ENCODE measurements at places on chromosomes 2 and 18.

DNA sequence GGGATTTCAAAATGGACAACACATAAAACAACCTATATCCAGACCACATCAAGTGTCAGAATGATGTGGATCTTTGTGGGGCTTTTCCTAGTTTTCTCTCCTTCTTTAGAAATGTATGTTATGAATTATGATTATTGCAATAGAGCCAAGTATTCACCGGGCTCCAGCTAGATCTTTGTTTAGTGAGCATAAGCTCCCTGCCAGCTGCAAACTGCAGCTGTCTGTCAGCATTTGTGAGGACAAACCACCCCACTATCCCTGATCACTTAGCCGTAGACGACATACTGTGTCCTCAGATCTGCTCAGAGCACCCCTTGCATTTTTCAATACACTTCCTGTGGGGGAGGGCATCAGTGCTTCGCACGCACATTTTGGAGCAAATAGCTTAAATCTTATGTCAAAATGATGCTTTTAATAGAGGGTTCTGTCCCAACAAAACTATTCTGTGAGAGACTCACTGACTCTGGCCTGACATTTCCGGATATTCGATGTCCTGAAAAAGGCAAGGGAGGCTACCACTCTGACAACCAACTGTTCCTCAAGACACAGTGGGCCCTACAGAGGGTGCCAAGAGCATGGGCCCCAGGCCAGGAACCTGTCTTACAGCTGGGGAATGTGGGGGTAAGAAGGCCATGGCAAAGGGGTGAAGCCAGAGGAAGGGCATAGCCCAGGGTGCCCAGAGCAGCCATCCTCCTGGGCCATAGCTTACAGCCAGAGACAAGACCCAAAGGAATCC lies 346.0 kb downstream of the ARHGAP15 start:
- DNase-seq = no peak

DNA sequence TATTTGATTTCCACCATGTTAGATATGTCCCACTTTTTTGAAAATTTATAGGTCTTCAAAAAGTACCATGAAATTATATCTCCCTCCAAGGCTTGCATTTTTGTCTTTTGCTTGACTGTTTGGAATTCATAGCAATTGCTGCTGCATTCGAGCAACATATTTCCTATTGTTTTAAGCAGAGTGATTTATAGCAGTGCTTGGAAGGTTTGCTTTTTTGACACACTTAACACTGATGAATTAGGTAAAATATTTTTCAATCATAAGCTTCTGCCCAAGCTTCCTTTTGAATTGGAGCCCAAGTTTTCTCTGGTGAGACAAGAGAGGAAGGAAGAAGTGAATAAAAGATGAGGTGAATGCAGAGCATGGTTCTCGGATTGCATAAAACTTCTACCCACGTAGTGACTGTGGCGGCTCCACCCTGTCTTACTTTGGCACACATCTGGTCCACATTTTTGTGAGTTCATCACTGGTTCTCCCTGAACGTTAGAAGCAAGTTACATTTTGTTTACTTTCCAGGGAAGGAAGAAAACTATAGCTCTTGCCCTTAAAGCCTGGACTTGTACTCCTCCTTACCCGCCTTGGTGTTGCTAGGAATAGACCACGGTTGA lies 667.0 kb downstream of the TSN start:
- no peak for DNase-seq

DNA sequence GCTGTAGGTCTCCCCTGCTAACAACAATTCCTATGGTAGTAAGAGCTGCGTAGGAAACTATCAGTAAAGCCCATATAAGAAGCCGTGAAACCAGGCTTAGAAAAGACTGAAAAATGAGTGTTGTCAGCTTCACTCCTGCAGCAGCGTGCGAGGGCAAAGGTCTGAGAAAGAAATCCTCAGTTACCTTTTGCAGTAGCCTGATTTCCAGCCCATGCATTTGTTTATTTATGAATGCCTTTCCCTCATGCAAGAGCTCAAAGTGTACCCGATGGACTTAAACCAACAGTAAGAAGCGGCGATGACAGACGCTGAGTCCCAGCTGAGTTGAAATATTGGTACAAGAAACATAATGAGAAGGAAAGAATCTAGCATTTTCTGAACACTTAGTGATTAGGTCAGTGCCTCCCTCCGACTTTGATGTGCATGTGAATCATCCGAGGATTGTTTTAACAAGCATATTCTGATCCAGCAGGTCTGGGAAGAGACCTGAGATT lies 15.0 kb upstream of the POLI start:
- no peak for DNase-seq

DNA sequence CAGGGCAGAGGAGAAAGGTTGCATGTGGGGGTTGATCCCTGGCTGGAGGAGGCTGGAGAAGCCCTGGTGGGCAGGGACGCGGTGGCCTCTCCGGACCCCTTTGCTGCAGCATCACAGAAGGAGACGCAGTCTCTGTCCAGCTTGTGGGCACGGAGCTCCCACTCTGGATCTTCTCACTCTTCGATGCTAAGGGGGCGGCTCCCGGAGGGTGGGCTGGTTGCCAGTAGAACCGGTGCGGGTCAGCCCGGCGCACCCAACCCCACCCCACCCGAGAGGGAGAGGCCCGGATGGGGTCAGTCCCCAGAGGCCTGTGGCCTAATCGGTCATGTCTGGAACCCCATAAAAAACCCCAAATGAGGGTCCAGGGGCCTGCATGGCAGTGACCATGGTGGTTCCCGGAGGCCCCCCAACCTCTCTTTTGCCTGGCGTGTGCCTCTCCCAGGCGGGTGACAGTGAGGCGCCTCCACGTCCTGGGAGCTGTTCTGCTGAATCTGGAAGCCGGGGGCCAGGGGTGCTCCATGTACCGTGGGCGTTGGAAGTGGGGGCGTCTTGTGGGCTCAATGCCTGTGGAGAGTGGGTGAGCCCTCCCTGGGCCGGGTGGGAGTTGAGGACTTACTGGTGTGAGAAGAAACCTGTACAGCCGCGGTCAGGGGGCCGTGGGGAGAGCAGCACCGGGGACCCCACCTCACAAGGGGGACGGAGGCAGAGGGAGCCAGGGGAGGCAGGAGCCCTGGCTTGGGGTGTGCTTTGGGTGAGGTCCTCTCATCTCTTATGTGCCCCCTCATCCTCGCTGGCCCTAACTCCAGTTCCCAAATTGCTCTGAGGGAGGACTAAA lies 79.6 kb downstream of the RTP5 start:
- DNase-seq = no peak

DNA sequence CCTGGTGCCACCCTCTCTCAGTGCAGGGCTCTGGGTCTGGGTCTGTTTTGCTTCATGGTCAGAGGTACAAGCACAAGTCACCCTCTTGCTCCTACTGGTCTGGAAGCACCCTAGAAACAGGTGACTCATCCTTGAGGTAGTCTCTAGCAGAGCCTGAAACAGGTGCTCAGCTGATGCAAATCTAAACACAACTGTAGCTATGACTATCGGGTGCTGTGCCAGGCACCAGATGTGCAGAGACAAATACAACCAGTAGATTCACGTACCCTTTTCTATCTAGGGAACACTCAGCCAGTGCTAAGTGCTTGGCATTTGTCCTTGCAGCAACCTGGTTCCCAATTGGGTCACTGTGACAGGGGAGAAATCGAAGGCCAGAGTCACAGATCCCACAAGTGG lies 140.9 kb upstream of the MYCN start:
- no peak for DNase-seq

DNA sequence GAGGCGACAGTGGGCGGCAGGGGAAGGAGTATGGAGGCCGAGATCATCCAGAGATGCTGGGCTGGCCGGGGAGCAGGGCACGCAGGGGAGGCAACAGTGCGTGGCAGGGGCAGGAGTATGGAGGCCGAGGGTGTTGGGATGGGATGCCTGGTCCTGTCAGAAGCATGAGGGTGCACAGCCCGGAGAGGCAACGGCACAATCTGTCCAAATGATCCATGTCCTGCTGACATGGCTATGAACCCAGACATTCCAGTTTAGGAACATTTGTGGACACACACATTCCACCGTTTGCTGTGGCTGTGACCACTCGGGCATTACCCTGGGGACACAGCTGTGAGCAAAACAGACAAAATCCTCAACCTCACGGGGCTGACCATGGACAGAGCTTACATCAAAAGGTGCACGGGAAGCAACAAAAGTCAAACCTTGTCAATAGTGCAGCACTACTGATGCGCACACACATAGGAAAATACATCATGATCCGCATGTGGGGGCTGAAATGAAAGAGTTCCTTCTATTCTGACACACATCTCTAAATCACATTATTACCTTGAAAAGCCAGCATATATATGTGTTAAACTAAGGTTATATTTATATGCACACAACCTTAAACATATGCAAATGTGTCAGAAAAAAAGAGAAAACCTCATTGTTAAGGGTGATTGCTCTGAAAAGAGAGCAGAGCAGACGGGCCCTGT lies 144.0 kb upstream of the GPC1 start:
- DNase-seq = no peak

GRCh38 chr18:63834471-63835113 lies 52.9 kb upstream of the SERPINB2 start:
- no peak for DNase-seq

GRCh38 chr2:98554116-98554861 lies 54.0 kb downstream of the COA5 start:
- no peak for DNase-seq

DNA sequence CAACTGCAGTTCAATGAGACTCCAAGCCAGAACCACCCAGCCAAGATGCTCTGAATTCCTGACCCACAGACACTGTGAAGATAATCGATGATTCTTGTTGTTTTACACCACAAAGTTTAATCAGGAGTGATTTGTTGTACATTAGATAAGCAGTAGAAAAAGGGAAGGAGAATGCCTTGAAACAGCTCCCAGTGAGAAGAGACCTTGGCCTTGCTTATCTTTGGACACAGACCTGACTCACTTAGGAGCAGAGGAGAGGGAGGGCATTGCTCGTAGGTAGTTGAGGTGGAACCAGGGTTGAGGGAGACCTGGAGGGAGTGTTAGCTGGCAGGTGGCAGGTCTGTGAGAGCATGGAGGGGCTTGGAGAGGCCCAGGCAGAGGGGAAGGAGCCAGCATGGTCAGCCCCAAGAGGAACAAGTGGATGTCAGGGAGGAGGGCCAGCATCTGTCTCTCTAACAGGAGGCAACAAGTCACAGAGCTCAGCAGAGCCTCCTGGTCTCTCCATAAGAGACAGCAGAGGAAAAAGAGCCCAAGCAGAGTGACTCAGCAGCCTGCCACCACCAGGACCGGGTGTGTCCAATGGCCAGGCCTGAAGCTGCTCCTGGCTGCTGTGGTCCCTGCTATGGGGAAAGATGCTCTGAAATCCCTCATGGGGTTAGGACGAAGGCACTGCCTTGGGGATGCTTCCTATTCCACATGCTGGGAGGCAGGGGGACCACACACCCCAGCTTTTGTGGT lies 161.6 kb upstream of the CAPN13 start:
- no peak for DNase-seq

DNA sequence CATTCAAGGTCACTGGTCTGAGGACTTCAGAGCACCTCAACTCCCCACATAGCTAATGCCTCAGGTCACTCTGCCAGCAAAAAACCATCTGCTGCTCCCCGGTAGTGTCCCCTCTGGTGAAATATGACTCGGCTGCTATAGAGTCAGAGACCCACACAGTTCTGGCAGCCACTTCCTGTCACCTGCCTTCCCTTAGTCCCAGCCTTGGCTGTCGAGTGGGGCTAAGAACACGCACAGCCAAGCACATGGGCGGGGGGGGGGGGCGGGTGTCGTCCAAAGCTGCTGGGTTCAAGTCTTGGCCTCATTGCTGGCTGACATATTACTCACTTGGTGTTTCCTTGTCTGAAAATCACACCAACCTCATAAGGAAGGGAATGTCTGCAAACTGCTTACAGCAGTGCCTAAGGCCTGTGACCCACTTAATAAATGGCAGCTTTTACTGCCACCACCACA lies 37.5 kb downstream of the POLR1A start:
- DNase-seq = no peak

- no peak for DNase-seq
These were observed 568 bp downstream of the ARL5A start for GRCh38 chr2:151827564-151828142.

DNA sequence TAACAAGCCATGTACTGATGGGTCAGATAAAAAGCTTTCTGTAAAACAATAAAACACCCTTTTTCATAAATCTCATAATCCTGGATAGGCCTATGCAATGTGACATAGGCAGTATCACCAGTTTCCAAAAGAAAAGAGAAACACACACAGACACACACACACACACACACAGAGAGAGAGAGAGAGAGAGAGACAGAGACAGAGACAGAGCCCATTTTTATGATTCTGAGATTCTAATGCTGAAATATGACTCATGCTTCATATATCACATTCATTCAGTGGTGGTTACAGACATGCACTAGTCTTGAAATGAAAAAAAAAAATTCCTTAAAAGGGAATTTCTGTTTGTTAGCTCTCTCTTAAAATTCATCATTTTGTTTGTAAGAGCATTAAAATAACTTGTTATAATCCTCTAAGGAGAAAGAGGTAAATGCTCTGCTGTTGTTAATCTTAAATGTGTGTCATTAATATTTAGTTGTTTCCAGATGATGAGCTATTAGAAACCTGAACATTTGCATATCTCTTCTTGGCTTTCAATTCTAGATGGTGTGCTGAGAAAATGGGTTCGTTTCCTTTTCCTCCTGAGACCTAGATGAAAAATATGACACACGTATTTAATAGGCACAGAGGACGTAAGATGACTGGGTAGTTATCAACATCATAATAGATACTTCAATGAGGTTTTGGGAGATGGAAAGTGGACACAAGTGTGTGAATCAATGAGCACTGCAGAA lies 1598.7 kb upstream of the ACVR2A start:
- DNase-seq = no peak

- DNase-seq = no peak
These were observed 439.8 kb downstream of the TGIF1 start for GRCh38 chr18:3889803-3890202.

GRCh38 chr18:2466978-2467377 lies 104.3 kb downstream of the METTL4 start:
- no peak for DNase-seq

GRCh38 chr2:241815477-241816430 lies 6.8 kb downstream of the NEU4 start:
- no peak for DNase-seq

GRCh38 chr2:181876614-181877063 lies 14.9 kb upstream of the ITPRID2 start:
- DNase-seq = no peak

- no peak for DNase-seq
These were observed 614.6 kb downstream of the SUCLG1 start for GRCh38 chr2:83844490-83844889.

DNA sequence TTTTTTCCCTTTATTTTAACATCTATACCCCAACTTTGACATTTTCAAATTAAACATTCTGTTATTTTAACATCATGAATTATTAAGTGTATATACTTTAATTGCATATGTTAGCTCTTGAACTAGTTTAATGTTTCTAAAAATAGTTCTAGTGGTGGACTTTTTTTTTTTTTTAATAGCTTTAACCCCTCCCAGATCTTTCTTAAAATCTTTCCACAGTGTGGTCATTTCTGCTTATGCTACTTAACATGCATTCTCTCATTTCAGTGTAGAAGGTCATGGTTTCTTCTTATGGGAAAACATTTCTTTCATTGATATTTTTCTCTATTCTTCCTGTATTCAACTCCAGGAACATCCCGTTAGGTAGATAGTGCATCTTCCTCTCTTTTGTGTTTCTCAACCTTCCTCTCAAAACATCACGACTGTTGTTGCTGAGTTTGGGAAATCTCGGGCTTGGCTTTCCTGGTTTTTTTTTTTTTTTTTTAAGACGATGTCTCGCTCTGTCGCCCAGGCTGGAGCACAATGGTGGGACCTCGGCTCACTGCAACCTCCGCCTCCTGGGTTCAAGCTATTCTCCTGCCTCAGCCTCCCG lies 849 bp upstream of the TMEM18 start:
- DNase-seq = no peak

- DNase-seq = no peak
These were observed 431.5 kb downstream of the ARHGAP15 start for GRCh38 chr2:143560724-143561123.

- no peak for DNase-seq
These were observed 457.2 kb upstream of the MEX3C start for GRCh38 chr18:51654488-51655326.
